ENCODE measurements at places on chromosomes 5 and 9.

GRCh38 chr9:97521576-97522333, 20.3 kb downstream of the TMOD1 start:
- DNase-seq, result no peak

DNA sequence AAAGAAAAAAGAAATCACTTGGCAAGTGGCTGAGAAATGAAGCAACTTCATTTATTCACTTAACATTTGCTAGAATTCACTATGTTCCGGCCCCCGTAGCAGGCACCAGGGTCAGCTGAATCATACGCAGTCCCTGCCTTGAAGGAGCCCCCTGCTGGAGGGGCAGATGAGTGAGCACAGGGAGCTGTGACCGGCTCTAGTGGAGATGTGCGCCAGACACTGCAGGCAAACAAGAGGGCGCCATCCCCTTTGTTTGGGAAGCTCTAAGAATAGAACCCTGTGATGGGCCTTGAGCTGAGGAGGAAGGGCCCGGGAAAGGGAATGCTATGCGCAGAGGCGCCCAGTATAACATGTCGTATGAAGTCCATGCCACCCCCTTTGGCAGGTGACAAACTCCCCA, 20.2 kb upstream of the RPL26L1 start:
- DNase-seq, result no peak

DNA sequence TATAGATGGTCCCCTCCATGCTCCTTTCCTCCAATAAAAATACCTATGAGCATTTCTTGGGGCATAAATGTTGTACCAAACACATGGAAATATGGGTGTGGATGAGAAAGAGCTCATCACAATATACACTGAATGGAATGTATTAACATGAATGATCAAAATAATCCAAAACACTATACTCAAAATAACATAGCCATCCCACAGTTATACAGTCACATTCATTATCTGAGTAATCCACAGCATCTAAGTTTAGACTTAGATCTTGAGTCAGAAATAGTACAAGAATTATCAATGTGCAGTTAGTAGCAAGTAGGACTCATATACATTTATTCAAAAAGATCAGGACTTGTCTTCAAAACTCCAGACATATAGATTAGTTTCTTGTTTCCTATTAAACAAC, 175.2 kb upstream of the NREP start:
- DNase-seq, result no peak

GRCh38 chr9:134768709-134769351, 111.8 kb upstream of the FCN2 start:
- DNase-seq, result peak; percentile 55

- DNase-seq, result no peak
These were observed 16.6 kb downstream of the LHFPL2 start for GRCh38 chr5:78631931-78632330.

- no peak for DNase-seq
These were observed 9.4 kb downstream of the TRAF1 start for GRCh38 chr9:120916991-120917880.

DNA sequence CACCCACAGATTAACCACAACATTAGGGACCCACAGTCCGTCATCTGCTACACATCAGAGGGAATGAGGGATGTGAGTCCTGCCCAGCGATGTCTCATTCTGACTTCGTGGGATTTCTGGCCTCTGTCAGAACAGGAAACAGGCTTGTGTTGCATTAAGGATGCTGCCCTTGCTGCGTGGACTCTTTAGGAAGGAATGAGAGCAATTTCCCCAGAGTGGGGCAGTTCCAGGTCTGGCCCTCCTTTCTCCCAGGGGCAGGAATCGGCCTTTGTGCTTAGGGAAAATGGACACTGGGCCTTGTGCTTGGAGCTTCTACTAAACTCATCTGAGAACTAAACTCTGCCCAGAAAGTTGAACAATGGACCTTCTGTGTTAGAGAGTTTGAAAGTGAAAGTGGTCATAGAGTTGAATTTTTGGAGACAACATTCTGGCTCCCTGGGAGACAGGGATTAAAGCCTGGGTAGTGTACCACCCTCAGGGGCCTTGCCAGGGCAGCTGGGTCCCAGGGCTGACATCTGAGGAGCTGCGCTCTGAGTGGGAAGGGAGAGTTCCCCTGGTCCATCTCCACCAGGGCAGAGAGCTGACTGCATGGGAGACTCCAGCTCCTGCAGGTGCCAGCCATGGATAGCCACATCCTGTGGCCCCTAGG, 37.8 kb upstream of the S1PR3 start:
- DNase-seq, result no peak

DNA sequence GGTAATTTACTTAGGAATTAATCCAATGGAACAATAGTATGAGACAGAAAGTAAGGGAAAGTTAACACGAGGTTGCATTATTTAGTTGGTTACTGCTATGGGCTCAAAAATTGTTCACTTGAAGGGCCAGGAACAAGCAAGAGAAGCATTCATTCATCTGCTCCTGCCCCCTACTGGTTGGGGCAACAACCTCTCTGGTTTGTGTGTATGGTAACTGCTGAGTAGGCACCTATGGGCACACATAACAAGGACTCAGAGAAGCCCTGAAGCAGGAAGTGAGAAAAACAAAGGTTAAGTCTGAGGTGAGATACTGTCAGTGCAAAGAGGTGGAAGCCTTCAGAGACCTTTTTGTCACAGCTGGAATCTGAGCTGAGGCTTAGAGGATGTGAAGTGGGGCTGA, 34.4 kb upstream of the RANBP6 start:
- no peak for DNase-seq

DNA sequence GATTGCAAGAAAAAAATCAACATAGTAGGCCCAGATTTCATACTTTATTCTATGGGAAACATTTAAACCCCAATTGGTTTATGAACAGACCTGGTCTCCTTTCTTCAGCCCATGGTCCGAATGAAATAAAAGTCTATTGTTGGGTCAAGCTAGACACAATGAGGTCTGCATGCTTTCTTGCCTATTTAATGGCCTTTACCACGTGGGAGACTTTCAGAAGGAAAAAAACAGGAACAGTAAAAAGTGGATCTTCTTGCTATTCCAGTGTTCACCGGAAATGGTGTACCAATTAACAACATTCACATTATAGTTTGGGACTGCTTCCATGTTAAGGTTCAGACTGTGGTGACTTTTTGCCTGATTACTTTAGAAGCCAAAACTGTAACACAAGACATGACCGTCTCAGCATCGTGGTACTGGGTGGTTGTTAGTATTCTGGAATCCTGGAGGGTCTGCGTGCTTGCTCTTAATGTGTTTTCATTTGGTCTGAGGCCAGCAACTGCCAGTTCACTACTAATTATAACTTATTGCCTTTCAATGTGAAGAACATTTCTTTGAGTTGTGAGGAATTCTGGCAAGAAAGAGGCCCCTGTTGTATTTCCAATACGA, 85.4 kb upstream of the PRRC1 start:
- DNase-seq, result no peak

DNA sequence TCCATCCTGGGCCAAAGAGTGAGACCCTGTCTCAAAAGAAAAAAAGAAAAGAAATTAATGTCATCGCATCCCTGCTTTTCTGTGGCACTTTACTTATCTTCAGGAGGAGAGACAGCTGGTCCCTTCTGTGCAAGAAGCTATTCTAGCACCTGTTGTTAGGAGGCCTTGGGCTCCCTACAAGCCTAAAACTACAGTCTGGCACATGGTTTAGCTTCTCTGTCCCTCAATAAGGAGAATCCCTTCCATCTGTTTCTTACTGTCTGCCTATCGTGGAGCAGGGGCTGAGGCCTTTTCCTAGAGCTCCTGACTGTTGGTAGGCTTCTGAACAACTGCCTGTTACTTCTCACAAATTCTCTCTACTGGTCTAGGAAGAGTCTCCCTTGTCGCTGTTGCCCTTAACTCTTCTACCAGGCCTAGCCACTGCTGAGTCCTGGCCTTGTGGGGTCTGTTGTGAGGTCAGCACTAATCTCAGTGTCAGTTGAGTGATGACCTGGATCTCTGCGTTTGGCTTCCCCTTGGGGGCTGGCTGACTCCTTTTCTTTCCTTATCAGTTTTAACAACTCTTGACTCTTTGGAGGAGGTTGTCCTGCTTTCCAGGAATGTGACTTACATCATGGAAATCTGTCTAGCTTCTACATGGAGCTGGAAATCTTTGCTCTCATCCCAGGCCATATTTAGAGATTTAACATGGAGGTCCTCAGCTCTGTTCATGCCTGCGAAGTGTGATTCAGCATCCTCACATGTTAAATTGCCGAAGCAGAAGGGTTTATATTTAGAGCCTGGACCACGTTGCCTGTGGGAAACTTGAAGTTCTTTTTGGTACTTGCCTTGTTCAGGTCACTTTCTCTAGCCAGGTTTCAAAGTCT, 5.7 kb upstream of the GARNL3 start:
- DNase-seq, result peak; percentile 69

- no peak for DNase-seq
These were observed 219.0 kb downstream of the BNC2 start for GRCh38 chr9:16651446-16651964.

GRCh38 chr5:78544561-78545201, 103.9 kb downstream of the LHFPL2 start:
- DNase-seq, result no peak

All from heart left ventricle (tissue), 16 donors.